ENCODE measurements at places on chromosomes 5 and 9.
A peak's percentile ranks its signal among the peaks of the same experiment; 100 is the strongest.

- no peak for DNase-seq
These were observed 565.2 kb upstream of the TLE4 start for GRCh38 chr9:79006546-79006945.

- no peak for DNase-seq
These were observed 529.8 kb downstream of the DMRTA1 start for GRCh38 chr9:22976454-22976853.

GRCh38 chr5:170388818-170389549 is at the start of gene KCNMB1:
KCNMB1 (minus strand) TSS chr5:170389367; CDS start chr5:170385447, 3,920 bp downstream.
- DNase-seq: no peak

- DNase-seq: no peak
These were observed 101.2 kb downstream of the PLK2 start for GRCh38 chr5:58358501-58359178.

- DNase-seq: no peak
These were observed 47.2 kb upstream of the LIFR start for GRCh38 chr5:38603691-38604090.

DNA sequence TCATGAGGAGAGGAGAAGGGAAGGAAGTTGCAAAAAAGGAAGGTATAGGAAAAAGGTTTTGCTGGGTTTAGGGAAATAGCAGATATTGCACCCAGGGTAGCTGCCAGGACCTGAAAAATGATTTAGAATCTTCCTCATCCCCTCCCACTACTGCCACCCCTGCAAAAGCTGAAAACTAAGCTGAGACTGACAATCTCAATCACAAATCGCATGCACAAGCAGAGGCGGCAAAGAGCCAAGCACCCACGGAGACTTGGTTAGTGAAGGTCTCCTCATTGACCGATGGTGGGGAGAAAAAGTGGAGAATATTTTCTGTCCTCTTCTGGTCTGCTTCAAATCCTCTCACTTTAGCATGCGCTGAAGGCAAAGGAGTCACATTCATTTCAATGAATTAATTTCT is 39.1 kb upstream of the PAM start:
- DNase-seq: no peak

- no peak for DNase-seq
These were observed 2.2 kb downstream of the TIGD6 start for GRCh38 chr5:149998281-149998680.

DNA sequence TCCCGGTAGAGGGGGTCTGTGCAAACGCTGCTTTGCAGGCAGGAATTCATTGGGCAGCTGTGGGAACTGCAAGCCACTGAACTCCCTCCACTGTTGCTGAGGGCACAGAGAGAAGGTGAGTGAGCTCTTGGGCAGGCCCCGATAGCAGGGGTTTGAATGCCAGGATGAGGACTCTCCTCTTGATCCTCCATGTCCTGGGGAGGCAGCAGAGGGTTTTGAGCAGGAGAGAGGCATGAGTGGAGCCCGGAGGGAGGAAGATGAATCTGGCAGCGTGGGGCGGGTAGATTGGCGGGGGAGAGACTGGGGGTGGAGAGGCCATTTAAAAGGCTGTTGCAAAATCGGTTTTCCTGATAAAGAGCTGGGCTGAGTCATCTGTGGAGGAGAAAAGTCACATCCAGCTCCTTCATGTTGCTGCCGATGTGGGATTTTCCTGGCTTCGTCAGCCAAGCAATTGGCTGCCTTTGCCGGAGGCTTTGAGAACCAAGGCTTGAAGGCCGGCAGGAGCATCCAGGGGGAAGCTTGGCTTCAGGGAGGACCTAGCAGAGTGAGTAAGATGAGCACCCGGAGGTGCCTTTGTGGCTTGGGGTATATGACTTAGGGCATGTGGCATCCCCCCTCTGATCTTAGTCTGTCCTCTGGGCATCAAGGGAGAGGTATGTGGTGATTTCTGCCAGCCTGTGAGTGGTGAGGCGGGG is at the start of gene SYNPO:
TSS of gene SYNPO (plus strand) at position 350 of the 695 bp plus-strand sequence. CDS start 7,616 bp downstream, outside the sequence.
- DNase-seq: peak; percentile 97

DNA sequence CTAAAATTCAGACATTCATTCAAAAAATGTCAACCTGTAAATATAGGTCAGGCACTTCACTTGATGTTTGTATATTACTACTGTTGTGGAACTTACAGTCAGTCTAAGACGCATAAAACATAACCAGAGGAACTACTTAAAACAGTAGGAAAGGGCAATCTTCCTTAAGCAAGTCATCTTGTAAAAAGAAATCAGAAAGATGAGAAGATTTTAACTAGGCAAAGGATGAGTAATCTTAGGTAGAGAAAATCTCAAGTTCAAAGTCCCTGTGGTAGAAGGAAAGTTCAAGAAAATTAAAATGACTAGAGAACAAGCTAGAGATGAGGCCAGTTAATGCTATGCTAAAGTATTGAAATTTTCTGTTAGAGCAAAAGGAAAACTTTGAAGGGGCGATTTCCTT is 152.4 kb downstream of the RAPGEF6 start:
- no peak for DNase-seq

DNA sequence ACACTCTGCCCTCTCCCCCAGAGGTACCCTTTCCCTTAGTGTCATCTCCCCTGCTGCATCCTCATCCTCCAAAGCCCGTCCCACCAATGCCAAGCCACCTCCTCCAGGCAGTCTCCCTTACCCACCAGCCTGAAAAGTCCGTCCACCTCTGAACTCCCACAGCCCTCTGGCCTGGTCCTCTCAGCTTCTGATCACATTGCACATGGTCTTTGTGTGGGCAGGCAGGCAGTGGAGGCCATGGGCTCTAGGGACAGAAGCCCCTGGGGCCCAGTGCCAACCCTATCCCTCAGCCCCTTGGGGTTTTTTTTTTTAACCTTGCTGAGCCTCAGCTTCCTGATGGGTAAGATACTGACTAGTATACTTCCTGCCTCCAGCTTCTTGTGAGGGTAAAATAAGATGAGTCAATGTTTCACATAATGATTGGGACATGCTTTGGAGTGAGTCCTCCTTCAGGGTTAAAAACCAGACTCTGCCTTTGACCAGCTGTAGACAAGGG is 19.4 kb downstream of the CSF1R start:
- DNase-seq: no peak

DNA sequence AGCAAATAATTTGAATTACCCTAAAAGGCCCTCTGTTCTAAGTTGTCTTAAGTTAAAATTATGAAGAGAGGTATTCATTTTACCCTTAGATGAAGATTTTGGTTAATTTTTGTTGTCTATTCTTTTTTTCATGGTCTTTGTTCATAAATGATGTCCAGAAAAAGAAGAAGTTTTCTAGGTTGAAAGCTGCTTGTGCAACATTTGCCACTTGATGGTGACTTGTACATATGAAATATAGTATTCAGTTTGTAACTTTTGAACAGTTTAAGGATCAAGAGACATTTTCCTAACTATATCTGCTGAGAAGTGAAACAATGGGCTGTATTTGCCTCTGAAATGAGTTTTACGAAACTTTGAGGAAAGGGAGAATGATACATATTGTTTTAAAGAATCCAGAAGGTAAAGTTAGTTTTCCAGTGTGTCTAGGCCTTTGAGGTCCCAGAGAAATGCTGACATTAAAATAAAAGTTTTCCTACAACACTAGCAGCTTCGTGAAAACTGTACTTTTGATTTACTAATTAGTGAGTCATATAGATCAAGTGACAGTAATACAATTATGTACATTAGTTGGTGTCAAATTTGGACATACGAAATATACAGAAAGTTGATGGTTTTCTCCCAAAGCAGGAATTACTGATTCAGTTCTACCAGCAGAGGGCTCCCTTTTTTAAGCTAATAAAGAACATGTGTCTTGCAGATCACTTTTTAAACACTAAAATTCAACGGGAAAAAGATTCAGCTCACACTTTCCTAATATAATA is 70.5 kb downstream of the PIK3R1 start:
- DNase-seq: no peak

DNA sequence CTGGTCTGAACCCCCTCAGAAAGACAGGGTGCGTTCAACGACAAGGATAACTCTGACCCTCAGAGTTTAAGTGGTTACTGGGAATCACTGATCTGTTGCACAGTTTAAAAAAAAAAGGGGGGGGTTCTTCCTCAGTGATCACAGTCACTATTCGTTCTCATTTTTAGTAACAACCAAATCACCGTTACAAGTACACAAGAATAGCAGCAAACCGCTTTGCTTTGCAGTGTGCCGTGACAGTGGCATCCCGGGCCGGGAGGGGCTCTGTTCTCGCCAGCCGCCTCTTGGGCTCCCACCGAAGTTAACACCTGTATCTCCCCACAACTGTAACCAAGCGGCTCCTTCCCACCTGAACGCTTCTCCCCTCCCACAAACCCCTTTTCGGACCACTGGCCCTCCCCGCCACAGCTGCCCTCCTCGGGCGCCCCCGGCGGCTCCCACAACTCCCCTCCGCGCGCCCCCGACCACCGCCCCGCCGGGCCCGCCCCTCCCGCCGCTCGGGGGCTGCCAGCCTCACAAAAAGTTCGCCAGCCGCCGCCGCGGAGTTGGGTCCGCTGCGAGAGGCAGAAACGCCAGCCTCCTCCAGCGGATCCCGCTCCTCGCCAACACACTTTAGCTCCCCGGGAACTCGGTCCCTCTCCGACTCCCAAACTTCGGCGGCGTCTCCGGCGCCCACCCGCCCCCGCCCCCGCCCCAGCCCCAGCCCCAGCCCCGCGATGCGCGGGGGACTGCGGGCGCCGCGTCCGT is 1.2 kb downstream of the SSBP2 start:
- DNase-seq: no peak

DNA sequence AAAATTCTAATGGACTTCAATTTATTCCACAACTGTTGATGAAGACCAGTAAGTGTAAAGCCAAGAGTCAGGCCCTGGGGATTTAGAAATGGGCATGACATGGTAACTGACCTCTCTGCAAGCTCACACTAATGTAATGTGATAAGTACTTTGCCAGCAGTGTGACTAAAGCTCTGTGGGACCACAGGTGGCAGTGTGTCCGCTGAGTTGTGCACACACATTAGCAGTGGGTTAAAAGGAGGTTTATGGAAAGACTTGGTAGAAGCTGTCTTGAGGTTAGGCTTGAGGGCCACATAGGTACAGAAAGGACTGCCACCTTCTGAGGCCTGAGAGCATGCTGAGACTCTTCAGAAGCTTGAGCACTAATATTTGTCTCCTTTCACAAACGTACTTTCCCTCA is 67.6 kb downstream of the UBAP1 start:
- DNase-seq: no peak

- no peak for DNase-seq
These were observed 22.5 kb downstream of the PAX5 start for GRCh38 chr9:37011530-37011929.

GRCh38 chr5:166062719-166063118 is 2228.7 kb upstream of the WWC1 start:
- DNase-seq: no peak

DNA sequence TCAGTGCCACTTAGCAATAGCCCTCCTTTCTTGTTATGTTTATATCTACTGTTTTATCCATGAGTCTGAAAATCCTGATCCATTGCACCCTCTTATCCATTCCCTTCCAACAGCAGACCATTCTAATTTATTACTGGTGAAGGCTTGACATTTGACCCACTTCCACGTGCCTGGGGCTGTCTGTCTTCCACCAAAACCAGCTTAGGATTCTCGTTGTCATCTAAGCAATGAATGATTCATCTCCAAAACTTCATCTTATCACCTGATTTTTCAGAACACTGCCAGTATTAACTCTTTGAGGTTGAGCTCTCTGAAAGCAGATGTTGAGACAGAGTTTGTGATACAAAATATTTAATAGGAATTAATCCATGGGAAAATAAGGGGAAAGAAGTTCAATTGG is 277.8 kb upstream of the FBXL7 start:
- DNase-seq: no peak

GRCh38 chr9:9124616-9125015 is 1325.0 kb upstream of the DMAC1 start:
- no peak for DNase-seq

DNA sequence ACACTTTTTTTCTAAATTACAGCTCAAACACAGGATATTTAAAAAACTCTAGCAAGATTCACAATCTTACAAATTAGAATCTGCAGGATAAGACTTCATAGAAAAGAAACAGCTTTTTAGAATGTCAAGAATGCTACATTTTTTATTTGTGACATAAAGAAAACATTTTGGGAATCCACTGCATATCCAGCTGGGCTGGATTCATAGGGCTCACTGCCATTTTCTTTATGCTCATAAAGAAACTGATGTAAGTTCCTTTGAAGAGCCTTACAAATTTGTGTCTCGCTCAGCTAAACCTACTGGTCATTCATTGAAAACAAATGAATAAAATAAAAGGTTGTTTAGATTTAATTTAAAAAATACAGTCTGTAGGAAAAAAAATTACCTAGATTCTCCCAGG is 332.3 kb downstream of the TRPM3 start:
- no peak for DNase-seq

GRCh38 chr5:41932770-41933169 is 7.7 kb downstream of the FBXO4 start:
- DNase-seq: no peak

GRCh38 chr9:87301371-87301770 is 196.3 kb upstream of the DAPK1 start:
- no peak for DNase-seq

GRCh38 chr9:136239983-136240330 is 5.7 kb downstream of the QSOX2 start:
- DNase-seq: no peak
